Activated naive CD4-positive, alpha-beta T cell treated with anti-CD3 and anti-CD28 coated beads for 36 hours (primary cell): ENCODE measurements at places on chromosomes 13 and 19.

DNA sequence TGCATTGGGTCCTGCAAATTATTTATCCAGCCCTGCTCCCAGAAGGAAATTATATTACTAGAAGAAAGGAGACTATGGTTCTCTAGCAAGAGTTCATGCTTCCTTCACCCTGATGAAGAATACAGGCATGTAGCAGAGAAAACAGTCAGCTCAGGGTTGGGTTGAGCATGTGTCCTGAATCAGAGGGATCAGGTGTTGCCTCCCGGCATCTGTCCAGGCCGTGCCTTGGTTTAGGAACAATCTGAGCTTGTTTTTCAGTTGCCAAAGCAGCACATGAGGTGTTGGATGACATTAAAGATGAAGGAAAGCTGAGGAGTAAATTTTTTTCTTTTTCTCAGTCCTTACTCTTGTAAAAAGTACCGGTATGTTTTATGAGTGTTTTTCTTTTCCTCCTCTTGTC lies 62.0 kb downstream of the KL start:
- no peak for DNase-seq

GRCh38 chr19:15253513-15253912 lies 21.3 kb upstream of the EPHX3 start:
- no peak for DNase-seq

DNA sequence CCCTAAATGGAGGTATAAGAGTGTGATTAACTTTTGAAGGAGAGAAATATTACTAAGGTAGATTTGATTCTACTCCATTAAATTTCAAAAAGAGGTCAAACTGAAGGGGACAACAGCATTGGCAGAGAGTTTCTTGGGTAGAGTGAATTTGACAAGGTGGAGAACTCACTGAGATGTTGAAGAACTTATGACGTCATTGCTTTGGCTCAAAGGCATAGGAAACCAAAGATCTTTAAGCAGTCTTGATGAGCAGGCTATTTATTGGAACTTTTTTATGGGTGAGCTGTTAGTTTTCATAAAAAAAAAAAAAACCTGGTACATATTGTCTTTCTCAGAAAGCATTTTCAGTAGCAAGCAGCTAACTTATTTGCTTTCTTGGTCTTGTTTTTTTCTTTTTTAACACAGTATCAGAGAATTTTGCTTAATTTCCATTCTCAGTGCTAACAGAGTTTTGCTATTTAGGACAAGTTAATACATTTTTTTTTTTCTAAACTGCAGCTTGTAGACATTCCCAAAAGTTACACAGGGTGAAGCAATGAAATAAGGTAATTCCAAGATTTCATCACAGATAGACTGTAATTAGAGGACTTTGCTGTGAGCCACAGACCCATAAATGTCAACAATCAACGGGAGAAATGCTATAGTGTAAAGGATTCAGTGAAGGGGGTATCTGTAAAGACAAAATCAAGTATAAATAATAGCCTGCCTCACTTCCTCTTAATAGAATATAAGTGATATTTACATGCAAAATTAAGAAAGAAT lies 412.2 kb upstream of the KLHL1 start:
- DNase-seq: no peak

GRCh38 chr19:3785451-3785937 lies 687 bp downstream of the MATK start:
- DNase-seq: peak; percentile 16

- DNase-seq: peak; percentile 70
Observed at GRCh38 chr19:46014941-46015686, 7.7 kb downstream of the PGLYRP1 start.

DNA sequence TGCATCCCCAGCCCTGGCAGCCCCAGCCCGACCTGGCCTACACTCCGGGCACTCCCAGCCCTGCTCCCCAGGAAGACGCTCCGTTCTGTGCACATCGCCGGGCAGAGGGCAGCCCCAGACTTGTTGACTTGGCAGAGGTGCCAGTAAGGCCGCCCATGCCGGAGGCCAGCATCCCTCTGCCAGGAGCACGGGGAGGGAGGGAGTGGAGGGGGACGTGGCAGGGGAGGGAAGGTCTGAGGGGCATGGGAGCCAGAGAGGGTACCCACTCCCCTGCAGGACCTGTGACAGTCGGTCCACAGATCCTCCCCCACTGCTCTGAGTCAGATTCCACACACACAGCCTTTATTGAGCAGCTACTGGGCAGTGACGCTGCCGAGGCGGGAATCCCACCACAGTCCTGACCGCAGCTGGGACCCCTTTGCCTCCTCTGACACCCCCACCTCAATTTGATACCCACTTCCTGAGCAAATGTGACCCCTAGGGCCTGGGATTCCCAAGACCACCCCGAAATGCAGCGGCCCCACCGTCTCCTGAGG lies 1.9 kb upstream of the NKPD1 start:
- DNase-seq: no peak
